Spleen (tissue), 13 donors: ENCODE measurements at places on chromosomes 3 and 15.

GRCh38 chr3:46337911-46338310 is 16.0 kb upstream of the CCR2 start:
- peaks cover 4% of the 10 kb centered on the region for H3K4me1 ChIP-seq
- no peak overlapping the region for H3K27ac ChIP-seq
- DNase-seq = no peak
- H3K36me3 ChIP-seq = no peaks in the 10 kb centered on the region

- DNase-seq = no peak
- H3K36me3 ChIP-seq = no peaks in the 10 kb centered on the region
- H3K4me3 ChIP-seq = no peak overlapping the region
- no peak overlapping the region for H3K27ac ChIP-seq
- H3K4me1 ChIP-seq = no peaks in the 10 kb centered on the region
Observed at GRCh38 chr3:174335910-174336309, 523.2 kb upstream of the NAALADL2 start.

- no peak overlapping the region for H3K27ac ChIP-seq
- H3K4me3 ChIP-seq = no peak overlapping the region
- H3K36me3 ChIP-seq = no peaks in the 10 kb centered on the region
- H3K4me1 ChIP-seq = no peaks in the 10 kb centered on the region
- DNase-seq = no peak
Observed at GRCh38 chr3:160842021-160843005, 86.3 kb downstream of the PPM1L start.

- H3K4me1 ChIP-seq = peaks cover 6% of the 10 kb centered on the region
- H3K36me3 ChIP-seq = no peaks in the 10 kb centered on the region
- H3K27ac ChIP-seq = no peak overlapping the region
- DNase-seq = no peak
- H3K4me3 ChIP-seq = no peak overlapping the region
- H3K27me3 ChIP-seq = peaks cover 3% of the 10 kb centered on the region
Observed at GRCh38 chr15:88701561-88702095, 62.8 kb downstream of the ISG20 start.
